ENCODE measurements at places on chromosomes 2 and 18.

GRCh38 chr18:72233106-72233505 is 311.0 kb downstream of the CBLN2 start:
- no peak for DNase-seq

DNA sequence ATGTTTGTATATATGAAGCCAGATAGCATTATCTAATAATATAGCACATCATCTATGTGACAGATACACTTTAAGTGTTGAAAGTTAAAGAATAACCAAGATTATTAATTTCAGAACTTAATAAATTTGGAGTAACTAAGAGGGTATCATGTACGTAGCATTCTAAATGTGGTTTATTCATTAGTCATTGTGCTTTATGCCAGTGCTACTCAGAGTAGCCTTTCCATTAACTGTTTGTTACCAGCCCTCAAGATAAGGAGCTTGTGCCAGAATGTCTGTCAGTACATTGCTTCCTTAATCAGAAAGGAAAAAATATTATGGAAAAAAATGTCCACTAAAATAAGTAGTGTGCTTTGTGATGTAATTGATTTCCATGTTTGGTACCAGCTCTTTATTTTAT is 94.9 kb upstream of the TWSG1 start:
- DNase-seq = no peak

DNA sequence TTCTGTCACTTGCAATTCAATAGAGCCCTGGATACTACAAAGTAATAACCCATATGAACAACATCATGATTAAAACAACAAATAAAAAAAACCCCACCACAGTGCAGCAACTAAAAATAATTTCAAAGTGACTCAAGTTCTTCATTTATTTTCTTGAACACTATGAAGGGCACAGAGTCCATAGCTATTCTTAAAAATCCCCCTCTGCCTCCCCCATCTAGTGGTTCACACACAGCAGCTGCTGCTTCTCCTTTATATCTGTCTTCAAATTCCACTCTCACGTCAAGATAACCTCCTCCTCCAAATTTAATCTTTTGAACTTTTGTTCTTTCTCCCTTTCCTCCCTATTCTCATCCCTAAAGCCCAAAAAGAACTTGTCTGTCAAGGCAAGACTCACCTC is 591.3 kb downstream of the ZEB2 start:
- DNase-seq = no peak

DNA sequence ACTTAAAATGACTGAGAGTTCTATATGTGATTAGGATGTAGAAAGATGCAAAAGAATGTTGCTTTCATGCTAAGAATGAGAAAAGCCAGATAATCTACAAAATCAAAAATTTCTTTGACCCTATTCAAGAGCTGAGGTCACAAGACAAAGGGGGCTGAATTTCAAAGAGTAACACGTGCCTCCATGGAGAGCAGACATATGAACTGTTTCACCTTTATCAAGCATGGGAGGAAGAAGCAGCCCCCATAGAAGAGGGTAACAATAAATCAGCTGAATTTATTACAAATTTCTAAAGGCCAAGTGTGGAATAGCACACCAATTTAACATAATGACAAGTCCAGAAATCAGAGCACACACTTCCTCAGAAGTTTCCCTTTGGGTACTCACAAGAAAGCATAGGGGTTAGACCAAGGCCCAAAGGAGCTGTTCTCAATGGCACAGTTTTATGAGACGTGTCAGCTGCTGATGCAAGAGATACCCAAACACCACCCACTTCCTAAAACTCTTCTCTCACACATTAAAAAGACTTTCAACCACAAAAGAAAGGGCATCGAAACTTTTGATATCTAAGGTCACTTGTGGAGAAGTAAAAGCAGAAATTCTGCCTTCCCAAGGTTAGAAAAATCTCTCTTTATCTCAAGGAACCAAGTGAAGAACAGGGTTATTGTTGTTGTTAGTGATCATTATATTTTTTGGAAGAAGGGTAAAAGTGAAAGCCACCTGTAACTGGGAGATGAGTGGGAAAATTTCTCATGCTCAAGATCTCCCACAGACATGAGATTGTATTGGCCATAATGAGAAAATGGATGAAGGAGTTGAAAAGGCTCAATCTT is 950.1 kb downstream of the TRIB2 start:
- DNase-seq = no peak

GRCh38 chr2:210727549-210727948 is 171.2 kb downstream of the CPS1 start:
- no peak for DNase-seq

- DNase-seq = peak; percentile 65
These were observed 23.0 kb upstream of the SMAD2 start for GRCh38 chr18:47953471-47953931.

DNA sequence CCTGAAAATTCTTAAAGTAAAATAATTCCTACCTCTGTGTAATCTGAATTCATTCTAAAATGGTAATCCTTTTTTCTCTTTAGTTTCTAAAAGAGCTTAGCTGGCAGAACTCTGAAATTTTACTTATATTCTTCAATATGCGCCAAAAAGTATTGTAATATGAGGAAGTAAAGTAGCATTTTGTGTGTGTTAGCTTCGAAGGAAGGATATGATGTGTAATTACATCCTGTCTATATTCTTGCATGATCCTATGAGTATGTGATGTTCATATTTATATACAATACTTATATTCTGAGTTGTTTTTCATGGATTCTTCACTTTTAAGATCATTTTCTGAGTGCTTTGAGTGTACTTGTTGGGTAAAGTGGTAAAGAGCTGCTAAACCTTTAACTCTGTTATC is 402.9 kb upstream of the PKDCC start:
- peak; percentile 22 for DNase-seq

GRCh38 chr2:58788402-58788801 is 547.3 kb upstream of the FANCL start:
- DNase-seq = no peak

GRCh38 chr2:160694221-160694620 is 200.6 kb upstream of the RBMS1 start:
- DNase-seq = no peak

DNA sequence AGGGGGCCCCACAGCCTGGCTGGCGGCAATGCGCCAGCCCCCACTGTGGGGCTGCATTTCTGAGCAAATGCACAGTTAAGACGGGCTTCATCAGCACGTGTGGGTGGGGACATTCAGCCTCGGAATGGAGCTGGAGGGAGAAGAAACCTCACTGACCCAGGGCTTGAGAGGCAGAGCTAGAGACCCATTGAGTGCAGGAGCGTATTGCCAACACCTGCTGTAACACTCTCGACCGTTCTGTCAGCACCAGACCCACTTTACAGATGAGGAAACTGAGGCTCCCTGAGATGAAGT is 200.9 kb upstream of the RAB6C start:
- no peak for DNase-seq

DNA sequence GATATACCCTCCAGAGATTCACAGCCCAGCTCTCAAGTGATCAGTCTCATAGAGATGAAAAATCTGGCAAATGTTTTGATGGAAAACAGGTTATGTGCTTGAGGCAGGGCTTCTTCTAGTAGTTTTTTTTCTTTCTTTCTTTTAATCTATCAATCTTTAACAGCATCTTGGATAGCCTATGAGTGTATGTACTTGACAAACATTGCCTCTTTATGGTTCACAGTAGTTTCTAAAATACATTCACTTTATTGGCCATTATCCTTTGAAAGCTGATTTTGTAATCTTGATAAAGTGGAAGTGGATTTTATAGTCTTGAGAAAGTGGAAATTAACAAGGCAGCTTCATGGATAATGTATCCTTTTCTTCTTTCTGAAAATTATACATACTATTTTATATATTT is 51.4 kb upstream of the IL1R1 start:
- DNase-seq = no peak

DNA sequence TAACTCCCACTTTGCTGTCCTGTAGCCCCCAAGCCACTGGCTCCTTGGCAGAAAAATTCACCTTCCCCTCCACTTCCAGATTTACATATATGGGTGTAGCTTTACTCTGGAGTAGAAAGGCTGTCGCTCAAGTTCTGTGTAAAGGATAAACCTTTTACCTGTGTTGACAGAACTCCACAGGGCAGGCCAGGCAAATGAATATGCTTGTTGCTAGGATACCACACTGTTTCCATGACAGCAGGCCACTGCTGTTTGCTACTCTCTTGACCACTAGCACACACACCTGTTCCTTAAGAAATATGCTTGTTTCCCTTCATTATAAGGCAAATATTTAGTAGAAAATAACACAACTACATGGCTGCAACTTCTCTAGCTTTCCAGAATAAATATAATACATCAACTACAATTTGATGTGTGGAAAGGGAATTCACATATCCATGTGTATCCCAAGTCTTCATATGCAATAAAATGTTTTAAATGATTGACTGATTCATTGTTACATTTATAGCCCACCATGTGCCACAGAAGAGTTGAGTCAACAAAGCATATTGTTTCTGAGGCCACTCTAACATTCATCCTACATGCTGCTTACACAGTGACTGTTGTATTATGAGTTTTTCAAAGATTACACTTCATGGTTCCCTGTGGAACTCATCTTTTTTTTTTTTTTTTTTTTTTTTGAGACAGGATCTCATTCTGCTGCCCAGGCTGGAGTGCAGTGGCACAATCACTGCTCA is 56.2 kb upstream of the ROCK1 start:
- no peak for DNase-seq

- DNase-seq = peak; percentile 63
These were observed 69.8 kb upstream of the TANK start for GRCh38 chr2:161090411-161090810.

GRCh38 chr18:74407888-74408287 is 49.2 kb downstream of the DIPK1C start:
- DNase-seq = no peak

DNA sequence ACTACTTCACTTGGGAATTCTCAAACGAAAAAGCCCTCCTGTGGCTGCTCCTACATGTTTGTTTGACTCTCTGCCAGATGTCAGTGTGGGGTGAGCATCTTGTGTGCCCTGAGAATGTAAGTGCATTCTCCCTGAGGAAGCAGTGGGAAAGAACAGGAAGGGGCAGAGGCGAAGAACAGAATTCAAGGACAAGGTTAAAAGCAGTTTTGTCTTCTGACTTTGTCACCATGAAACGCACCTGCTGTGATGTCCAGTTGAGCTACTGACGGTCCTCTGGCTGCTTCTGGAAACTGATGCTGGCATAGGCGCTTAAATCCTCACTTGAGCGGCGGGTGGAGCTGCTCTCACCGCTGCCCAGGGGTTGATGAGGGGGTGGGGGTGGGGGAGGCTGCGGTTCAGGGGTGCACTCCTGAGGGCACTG is 4.9 kb downstream of the IRS1 start:
- no peak for DNase-seq

DNA sequence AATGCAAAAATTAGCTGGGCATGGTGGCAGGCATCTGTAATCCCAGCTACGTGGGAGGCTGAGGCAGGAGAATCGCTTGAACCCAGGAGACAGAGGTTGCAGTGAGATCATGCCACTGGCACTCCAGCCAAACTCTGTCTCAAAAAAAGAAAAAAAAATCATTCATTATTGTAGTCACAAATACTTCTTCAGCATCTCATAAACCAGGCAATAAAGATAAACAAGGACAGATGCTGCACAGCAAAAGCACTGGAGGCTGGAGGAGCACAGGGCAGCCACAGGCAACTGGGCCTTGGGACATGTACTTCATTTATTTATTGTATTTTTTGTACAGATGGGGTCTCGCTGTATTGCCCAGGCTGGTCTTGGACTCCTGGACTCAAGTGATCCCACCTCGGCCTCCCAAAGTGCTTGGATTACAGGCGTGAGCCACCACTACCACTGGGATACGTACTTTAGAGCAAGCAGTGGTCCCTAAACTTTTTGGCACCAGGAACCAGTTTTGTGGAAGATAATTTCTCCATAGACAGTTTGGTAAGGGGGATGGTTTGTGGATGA is 16.8 kb upstream of the MAT2A start:
- DNase-seq = no peak

DNA sequence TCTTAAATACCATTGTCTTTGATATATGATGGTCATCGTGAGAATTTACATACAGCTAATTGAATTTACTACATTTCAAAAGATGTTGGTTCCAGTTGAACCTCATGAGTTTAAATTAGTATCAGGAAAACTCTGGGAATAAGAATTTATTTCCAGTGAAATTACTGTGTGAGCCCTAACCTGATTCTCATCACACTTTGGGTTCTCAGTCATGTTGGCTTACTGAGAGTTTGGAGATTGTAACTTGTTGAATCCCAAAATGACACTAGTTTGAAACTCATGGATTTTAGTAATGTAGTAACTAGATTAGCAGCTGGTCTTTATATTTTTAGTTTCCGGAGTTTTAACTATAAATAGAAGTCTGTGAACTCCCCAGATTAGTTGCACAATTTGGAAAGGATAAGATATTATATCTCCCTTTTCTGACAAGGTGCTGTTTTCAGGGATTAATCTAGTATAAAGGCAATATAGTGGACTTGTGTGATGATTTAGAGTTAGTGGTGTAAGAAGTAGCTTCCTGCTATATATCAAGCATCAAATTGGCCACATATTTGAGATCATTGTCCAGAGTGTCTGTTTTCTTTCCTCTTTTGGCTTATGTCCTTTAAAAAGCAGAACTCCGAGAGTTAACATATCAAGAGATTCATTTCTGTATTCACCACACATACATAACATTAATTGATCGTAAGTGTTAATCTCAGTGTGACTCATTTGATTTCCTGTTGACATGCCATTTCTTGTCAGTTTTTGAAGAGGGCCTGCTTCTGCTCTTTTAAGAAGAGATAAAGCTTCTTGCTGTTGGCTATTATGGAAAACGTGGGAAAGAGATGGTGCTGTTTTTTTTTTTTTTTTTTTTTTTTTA is 15.7 kb downstream of the NDUFV2 start:
- DNase-seq = no peak

All from KG1 (cell line).